GM23248 (cell line): ENCODE measurements at places on chromosomes 4 and X.

GRCh38 chrX:108199691-108200090, 108.1 kb downstream of the ATG4A start:
- peak; percentile 53 for DNase-seq

GRCh38 chr4:183714626-183715025, 55.5 kb downstream of the TRAPPC11 start:
- DNase-seq, result no peak

GRCh38 chr4:141306331-141306730, 85.6 kb downstream of the ZNF330 start:
- DNase-seq, result no peak

DNA sequence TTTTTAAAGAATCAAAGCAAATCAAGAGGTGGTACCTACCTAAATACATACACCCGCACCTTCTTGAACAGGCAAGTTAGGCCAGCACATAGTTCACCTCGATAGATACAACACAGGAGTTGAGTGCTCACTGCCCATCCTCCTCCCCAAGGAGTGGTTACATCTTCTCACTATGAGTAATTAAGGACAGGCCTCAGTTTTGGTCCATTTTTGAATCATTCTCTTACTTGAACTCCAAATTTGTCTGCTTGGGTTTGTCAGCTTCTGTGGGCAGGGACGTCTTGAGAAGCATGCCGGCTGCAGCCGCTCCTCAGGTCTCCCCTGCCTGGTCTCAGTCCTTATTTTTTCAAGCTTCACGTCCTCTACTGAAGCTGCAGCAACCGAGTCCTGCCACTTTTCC, 190.6 kb upstream of the RBPJ start:
- DNase-seq, result no peak

DNA sequence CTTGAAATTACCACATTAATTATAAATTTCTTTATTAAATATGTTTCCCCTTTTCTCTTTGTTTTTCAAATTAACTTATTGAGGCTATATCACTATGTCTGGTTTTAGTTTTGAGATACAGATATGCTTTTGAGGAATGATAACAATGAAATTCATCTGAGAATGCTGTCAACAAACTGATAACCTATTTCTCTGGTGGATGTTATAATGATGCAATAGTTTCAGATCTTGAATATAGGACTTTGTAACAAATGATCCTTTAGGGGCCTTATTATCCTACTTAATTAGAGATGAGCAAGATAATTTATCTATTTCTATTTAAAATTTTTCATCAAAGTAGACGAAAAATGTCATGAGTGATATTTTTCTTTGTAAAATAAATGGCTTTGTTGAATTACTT, 123.7 kb downstream of the MAGEB17 start:
- no peak for DNase-seq

DNA sequence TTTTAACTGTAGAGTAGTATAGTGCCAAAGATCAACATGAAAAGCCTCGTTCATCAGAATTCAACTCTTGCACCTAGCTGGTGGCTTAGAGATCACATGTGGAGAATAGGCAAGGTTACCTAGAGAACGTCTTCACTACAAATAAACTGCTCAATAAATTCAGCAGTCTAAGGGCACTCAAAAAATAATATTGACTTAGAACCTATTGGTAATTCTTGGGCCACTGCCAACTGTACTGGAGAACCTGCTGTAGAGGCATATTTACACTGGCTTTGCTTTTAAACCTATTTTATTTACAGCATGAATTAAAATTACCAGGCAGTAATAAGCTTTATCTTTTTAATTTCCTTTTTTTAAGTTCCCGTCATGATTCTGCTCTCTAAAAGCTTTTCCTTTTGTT, 343.7 kb downstream of the PDHA2 start:
- DNase-seq, result peak; percentile 1

DNA sequence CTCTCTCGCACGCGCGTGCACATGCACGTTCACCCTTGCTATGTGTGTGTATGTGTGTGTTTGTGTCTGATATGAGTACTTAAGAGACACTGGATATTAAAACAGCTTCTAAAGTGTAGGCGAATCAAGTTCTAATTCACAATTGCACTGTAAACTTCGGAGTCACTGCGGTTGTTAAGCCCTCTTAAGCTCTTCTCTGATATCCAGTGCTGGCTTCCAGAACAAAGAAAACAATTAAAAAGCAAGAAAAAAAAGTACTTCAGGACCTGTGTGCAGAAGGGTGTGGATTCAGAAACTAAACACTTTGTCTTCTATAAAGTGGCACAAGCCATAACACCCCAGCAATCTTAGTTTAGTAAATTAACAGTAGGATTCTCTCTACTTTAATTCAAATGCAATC, 300.2 kb downstream of the PCDH7 start:
- no peak for DNase-seq

DNA sequence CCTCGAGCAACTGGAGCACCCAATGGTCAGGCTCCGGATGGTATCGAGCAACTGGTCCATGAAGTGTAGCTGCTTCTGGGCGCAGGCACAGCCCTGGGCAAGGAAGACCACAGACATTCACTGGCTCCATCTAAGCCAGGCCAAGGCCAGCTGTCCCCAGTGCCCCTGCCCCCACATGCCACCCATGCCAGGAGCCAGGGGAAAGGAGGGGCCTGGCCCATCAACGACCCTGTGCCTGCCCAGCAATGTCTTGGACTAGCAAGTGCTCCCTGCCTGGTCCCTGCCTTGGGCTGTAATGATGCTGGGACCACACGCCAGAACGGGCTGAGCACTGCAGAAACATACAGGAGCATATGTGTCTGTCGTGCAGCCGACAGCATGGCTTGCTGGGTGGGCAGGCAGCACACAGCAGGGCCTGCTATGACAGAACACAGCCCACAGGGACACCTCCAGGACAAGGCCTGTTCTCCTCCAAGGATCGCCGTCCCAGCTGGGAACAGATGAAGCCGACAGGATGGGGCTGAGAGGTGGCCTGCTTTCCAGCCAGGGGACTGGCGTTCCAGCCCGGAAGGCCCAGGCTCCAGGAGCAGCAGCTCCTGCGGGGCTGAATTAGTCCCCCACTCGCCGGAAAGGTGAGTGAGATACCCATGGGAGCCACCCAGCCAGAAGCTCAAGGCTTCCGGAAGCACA, 11.4 kb upstream of the TREX2 start:
- no peak for DNase-seq

DNA sequence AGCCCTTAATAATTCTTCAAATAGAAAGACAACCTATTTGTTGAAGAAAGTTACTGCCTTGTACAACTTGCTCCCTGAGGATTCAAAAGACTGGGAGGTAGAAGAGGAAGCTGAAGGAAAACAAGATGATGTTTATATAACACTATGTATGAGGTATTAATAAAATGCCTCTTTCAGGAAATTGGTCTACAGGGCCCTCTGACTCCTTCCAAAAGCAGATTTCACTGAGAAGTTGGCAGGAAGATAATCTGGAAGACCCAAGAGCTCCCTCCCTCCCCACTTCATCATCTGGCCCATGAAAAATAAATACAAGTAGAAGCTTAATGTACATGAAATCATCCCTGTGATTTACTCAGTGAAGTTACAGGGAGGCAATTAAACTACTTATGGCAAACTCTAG, 107.5 kb upstream of the MAGEC2 start:
- DNase-seq, result no peak

DNA sequence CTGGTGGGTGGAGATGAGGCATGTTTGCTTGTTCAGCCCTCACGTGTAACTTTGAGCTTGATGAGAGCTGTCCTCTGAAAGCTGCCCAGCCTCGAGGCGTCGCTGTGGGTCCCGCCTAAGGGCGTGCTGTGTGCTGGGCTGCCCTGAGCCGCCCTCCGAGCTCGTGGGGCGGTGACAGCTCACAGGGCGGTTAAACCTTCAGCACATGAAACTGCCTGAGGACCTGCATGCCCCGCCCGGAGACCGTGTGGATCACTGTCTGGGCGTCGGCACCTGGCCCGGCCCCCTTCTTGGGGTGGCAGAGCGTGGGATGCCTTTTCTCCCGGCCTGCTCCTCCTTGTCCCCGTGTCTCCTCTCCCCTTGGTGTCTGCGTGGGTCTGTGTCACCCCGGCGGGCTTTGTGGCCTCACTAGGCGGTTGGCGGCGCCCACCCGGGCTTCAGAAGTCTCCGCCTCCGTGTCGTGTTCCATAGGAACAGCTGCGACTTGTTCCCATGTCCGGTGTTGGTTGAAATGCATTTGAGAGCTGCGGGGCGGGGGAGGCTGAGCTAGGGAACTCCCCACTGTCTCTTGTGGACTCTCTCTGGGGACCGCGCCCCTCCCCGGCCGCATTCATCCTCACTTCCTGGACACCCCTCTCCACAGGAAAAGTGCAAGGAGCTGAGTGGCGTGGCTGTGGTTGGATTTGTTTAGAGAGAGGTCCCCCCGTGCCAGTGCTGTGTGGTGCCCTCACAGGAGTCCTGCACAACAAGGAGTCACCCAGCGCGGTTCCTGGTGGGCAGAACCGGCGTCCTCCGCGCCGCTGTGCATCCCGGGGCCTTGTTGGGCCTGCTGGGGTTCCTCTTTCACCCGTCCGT, 6.8 kb downstream of the AKAP17A start:
- DNase-seq, result no peak

DNA sequence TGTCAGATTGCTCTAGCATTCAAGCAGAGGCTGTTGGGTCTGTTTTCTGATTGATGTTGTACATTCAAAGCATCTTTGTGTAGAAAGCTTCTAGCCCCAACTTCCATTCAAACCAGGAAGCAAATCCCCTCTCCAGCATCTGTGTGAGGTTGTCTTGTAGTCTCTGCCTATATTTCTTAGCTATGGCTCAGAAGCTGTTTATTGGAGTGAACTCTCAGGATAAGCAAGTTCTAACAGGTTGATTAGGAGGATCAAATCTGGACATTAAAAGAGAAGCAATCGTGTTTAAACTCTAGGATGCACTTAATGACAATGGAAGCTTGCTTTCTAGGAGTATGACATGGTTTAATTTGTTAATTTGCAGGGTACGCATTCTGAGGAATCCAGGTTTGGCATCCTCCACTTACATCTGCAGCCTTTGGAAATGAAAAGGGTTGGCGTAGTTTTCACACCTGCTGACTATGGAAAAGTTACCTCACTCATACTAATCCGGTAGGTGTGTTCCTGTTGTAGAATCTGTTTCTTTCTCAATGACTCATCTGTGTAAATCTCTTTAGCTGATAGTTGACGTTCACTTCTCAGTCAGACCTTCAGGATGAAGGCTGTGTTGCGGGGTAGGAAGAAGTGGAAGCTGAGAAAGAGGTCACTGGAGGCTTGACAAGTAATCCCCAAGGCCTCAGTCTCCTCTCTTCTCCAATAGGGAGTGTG, 88.0 kb upstream of the TLR2 start:
- no peak for DNase-seq

DNA sequence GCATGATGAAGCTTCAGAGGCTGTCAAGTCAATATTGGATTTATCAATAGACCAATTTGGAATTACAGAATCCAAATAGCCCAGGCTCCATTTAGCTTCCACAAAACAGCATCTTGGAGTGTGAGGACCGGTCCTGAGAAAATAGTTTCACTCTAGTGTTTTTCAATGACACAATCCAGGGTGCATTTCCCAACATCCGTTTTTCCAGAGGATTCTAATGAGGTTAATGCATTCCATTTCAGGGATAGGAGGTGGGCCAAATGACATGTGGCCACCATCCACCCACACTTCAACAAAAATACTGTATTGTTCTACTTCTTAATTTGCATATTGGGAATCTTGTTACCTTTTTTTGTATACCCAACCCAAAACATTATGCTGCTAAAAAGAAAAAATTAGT, 229.8 kb upstream of the LDB2 start:
- DNase-seq, result peak; percentile 63

DNA sequence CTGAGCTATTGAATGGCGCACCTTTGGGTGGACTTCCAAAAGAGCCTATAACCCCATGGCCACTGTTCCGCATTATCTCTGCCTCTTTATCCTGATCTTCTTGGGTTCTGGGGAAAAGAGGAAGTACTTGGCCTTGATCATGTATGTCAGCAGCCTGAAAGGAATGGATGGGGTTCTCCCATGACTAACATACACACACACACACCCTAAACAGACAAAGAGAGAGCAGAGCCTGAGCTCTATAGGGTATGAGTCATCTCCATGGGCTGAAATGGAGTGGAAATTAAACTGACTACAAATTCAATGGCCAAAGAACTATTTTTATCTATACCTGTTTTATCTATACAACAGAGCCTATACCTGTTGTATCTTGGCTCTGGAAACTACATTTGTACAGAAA, 141.5 kb upstream of the MTMR8 start:
- no peak for DNase-seq

DNA sequence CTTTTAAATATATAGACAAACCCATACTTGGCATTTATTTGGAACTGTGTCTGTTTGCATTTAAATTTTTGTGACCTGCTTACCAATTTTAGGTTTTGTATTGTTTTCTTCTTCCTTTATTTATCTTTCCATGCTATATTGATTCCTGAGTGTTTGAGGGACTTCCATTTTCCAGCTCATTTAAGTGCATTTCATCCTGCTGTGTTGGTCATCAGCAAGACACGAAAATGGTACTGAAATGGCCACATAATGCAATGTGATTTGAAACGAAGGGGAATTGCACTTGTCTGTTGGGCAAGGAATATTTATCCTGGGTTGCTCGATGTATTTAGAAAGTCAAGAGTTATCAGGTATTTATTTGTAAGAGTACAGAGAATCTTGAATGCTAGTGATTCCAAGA, 524.3 kb upstream of the MAGEB2 start:
- no peak for DNase-seq
